ENCODE measurements at places on chromosomes 5 and 9.

- DNase-seq = no peak
Measured at GRCh38 chr5:163362840-163363371, 74.5 kb upstream of the CCNG1 start.

GRCh38 chr5:77285251-77285841 is 74.9 kb downstream of the PDE8B start:
- DNase-seq = no peak

GRCh38 chr5:157554179-157555036 is 21.2 kb downstream of the ADAM19 start:
- DNase-seq = no peak

GRCh38 chr9:95496687-95497086 is 20.1 kb downstream of the PTCH1 start:
- no peak for DNase-seq

- DNase-seq = no peak
Measured at GRCh38 chr9:96122751-96123150, 179.2 kb downstream of the HSD17B3 start.

DNA sequence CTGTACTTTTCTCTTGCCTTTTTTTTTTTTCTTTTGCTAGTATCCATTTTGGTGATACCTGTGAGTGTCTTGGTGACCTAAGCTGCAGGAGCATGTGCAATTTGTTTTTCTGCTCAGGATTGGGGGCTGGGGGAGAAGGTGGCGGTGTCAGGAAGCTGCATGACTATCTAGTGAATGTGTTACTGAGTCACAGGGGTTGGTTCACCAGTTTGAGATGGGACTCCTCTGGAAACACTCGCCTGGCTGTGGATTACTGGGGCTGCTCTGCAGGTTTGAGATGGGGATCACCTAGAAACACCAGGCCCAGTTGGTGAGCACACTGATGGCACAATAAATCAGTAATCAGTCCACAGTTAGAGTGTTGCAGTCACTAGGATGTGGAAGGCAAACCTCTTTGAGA is 447.9 kb downstream of the SPATA31D1 start:
- no peak for DNase-seq

DNA sequence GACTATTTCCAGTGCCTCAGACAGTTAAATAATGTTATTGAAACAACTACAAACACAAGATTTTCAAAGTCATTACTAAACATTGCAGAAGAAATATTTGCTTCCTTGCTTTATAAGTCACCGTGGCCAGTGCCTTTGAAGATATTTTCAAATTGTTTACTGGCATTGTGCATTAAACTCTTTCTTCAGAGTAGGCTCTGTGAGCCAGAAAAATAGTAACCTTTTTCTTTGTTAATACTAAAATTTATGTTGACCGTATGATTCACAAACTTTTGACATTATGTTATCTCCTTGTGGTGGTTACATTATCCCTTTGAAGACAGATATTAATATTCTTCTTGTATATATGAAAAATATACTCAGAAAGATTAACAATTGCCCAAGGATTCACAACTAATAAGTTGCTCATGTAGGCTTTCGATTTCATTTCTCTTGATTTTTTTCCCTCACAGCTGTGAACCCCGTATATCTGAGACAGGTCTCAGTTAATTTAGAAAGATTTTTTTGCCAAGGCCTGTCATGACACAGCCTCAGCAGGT is 140.1 kb downstream of the NR3C1 start:
- DNase-seq = no peak

DNA sequence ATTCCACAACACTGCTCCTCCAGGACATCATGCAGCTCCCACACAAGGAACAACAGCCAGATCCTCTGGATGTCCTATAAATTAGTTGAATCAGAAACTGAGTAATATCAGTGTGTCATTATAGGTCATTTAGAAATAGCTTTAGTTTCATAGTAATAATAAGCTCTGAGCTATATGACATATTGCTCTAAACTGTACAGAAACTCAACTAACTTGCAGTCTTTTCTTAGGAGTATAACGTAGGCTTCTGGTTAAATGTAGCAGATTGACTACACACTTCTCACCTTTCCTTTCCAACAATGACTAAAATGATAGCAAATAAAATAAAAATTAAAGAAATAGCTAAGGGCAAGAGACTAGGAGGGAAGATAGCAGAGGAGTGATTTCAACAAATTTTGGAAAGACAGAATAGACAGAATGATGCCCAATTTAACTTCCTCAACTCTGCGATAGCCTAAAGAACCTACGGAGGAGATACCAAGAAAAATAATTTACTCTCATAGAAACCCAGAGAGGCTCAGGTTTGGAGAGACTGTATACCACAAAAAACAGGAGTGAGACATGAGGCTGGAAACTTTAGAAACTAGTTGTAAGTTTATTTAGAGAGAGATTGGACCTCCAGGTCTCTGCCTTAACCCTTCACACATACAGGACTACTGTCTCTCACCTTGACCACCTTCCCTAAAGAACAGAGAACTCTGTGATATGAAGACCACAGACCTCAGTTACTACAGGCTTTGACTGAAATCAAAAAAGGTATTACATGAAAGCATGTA is 193.7 kb downstream of the TSSK1B start:
- DNase-seq = no peak

DNA sequence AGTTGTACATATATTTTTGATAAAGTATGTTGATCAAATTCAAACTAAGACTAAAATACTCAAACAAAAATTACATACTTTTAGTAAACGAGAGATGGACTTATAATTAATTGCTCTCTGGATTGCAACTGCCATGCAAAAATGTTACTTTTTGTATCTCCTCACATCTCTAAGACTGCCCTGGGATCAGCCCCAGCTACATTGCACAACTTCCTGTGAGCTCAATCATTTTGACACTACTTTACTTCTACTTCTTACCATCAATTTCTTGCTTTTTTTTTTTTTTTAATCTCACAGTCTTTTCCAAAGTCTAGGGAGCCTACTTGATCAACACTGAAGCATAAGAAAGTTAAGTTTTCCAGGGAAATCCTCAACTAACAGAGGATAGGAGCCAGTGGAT is 506.0 kb upstream of the CDH10 start:
- DNase-seq = no peak

DNA sequence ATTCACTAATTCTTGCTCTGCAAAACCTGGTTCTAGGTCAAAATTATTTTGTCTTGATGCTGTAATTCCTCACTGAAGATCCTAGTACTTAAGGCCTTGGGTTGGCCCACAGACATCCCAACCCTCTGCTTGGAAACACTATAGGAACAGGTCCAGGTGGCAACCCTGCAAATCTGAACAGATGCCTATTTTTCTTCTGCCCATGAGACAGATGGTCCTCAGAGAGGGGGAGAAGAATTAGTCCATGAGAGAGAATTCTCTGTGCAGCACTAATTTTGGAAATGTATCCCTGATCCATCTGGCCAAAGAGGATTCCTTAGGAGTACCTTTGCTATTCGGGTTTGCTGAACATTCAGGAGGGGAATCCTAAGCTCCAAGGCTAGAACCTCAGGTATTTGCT is 156.3 kb downstream of the ELAVL2 start:
- DNase-seq = no peak

GRCh38 chr5:120640778-120641177 is 176.7 kb downstream of the PRR16 start:
- DNase-seq = no peak

- DNase-seq = peak; percentile 46
Measured at GRCh38 chr5:143016777-143017516, 246.8 kb downstream of the ARHGAP26 start.

- DNase-seq = no peak
Measured at GRCh38 chr9:130874783-130875182, 21.8 kb downstream of the QRFP start.

DNA sequence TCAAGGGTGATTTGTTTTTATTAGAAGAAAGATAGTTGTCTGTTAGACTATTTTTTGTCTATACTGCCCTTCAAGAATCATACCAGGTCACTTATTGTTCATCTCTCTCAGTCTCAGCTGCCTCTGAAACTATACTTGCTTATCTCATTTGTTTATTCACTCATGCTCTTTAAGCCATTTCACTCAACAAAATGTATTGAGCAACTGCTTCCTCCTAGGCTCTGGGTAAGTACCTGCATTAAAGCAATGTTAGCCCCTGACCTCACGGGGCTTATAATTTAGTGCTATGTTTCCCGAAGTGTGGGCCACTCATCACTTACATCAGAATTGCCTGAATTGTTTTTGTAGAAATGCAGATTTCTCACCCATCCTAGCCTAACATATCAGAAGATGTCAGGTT is 100.9 kb downstream of the DPYSL3 start:
- DNase-seq = no peak

DNA sequence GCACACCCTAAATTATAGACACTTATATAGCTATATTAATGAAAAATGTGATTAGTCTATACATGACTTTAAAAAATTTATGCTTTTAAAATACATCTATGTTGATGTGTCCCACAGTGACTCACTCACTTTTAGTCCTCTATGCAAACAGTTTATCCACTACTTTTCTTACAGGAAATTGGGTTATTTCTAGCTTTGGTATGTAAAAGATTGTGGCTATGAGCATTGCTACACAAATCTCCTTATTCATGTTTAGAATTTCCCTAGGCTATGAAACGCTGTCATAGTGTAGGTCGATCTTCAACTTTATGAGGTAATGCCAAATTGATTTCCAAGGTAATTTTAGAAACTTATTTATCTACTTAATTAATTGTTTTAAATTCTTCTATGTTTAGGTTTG is 687.4 kb downstream of the PRR16 start:
- no peak for DNase-seq

- DNase-seq = no peak
Measured at GRCh38 chr9:130689937-130690700, 3.5 kb upstream of the EXOSC2 start.

DNA sequence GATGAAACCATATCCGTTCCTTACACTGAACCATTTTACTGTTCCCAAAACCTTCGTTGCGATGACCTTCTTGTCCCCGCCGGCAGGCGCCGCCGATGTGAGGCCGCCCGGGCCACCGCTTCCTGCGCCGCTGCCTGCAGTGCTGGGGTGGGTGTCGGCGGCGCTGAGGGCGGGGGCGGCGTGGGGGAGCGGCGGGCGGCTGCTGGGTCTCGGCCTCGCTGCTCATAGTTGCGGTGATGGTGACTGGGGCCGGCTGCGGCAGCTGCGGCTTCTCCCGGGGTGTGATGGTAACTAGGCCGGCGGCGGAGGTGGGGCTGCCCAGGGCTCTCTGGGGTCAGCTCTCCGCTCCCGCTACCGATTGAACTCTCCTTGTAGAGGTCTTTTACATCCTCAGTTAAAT is 14.1 kb upstream of the OR2S2 start:
- DNase-seq = peak; percentile 24

GRCh38 chr5:34674187-34674586 is 18.1 kb downstream of the RAI14 start:
- DNase-seq = no peak

DNA sequence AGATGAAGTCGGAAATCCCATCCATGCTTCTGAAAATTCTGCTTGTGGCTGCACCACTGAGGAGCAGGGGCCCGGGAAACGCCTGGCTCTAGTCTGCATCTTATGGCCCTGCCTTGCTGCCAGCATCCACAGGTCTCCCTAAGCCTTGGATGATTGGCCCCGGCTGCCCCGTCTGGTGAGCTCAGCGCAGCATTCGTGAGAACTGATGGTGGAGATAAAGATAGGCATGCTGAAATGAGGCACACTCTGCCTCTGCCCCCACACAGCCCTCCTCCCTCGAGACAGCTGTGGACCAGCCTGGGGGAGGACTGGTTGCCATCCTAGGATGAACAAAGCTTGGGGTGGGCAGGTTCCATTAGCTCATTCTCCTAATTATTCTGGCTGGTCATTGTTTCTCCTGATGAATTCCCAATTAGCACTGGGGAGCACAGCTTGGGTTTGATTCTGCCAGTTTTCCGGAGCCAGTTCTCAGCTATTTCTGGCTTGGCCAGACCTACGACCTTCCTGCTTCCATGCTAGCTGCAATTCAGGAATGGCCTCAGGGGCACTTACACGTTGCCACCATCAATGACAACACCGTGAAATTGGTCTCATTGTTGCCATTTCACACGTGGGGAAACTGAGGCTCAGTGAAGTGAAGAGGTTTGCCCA is 62.8 kb upstream of the CPEB4 start:
- no peak for DNase-seq

- DNase-seq = no peak
Measured at GRCh38 chr5:96157077-96157780, 195.6 kb upstream of the ELL2 start.

DNA sequence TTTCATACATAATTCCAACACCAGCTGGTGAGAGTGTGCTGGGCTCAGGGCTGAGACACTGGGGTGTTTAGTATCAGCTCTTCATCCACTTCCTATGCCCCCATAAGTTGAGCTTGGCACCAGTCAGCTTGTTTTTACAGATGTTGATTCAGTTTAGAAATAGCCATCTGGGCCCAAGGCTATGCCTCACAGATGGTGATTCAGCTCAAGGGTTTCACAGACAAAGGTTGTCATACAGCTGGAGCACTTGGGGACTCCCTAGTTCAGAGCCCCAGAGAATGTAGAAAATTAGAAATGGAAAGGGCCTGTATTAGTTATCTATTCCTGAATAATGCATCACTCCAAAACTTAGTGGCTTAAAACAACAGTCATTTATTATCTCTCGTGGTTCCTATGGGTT is 10.3 kb upstream of the CRHBP start:
- no peak for DNase-seq

- DNase-seq = no peak
Measured at GRCh38 chr9:6942406-6942805, 184.6 kb downstream of the KDM4C start.

DNA sequence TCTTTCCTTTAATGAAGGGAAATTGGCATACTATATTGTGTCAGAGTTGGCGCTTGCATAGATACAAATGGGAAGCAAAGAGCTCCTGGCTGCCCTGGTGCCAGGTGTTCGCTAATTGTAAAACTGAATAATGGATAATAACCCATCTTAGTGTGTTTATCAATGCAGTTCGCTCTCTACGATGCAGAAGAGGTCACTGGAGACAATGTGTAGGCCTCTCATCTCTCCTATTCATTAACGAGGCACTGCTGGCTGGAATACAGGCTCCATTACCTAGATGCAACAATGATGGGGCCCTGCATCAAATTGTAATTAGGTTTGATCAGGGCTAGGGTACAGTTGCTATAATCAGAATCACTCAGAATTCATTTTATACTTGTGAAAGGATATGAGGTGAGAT is 171.0 kb downstream of the RMI1 start:
- DNase-seq = no peak

DNA sequence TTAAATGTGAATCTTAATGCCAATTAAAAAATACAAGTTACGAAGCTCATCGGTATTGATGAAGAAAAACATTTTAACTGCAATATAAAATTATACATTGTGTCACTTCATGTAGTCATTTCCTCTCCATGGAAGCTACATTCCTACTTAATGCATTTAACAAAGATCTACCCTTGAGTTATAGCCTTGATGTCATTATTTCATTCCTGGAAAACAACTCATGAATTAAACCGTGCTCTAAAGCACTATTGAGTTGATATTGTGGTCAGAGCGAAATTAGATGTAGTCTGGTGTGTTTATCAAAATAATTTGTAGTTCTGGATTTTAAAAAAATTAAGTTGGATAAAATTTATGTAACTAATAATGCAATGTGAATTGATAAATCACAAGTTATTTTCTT is 11.1 kb downstream of the C5orf47 start:
- DNase-seq = no peak

Data from B cell (primary cell).